ENCODE measurements at places on chromosomes 3 and 15. TPM values are rescaled to one million over a fixed set of nuclear protein-coding genes. Genes with fewer than 3 reads are reported as not detected.

GRCh38 chr3:32089476-32089875 lies 16.9 kb upstream of the GPD1L start:
- DNase-seq, result no peak

DNA sequence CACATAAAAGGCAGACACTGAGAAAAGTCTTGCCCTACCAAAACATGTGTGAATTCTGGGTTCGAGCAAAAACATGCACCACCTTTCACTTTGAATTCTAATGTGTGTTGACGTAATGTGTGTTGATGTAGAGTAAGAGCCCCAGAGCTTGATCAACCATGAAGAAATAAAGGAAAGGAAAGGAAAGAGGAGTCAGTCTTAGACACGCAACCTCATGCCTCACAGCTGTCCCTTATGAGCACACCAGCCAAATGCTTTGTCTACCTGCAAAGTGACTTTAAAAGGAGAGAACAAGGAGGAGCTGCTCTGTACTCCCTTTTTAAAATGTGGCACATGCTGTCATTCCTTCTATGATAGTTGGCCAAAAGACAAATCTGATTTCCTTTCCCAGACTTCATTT lies 80.8 kb downstream of the RFTN1 start:
- DNase-seq, result no peak

- no peak for DNase-seq
These were observed 50.9 kb upstream of the CHRNB4 start for GRCh38 chr15:78691851-78692421.

DNA sequence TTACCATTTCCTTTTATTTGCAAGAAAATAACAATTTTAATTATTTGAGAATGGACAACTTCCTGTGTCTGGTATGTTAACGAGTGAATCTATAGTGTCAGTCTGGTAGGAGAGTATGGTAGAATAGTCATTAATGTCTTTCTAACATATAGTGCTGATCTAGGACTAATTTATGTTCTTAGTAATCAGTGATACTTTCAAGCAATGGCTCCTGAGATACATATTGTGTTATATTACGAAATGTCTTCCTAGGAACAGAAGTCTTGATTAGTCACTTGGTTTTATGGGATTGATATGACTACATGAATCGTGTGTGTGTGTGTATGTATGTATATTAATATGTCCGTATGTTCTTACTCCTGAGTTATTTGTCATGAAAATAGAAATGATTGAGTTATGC lies 66.6 kb upstream of the PAQR5 start:
- no peak for DNase-seq

DNA sequence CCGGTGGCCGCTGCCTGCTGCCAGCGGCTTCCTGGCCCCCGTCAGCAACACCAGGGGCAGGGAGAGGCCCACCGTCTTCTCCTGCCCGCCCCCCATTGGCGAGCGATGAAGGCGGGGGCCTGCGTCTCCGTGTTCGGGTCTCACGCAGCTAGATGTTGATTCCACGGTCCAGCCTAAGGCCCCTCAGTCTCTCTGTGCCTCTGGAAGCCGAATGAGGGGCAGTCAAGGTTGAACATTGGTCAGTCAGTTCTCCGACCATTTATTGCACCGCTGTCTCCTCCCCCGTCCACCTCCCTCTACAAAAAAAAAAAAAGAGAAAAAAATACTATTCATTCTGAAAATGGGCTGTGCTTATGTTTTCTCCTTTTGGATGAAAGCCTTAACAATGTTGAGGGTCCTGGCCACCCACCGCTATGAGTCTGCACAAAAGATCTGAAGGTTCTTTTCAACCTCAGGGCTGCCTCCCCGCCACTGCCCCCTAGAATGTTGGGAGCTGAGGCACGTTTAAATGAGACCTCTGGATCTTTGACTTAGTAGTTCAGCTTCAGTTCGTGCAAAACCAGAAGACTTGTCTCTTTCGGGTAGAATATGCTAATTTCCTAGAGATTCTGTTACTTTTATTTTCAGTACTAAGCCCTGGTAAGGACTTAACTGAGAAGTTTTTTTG lies 736 bp downstream of the IREB2 start:
- peak; percentile 25 for DNase-seq

- no peak for DNase-seq
These were observed 57.4 kb downstream of the CPA3 start for GRCh38 chr3:148922467-148922866.

DNA sequence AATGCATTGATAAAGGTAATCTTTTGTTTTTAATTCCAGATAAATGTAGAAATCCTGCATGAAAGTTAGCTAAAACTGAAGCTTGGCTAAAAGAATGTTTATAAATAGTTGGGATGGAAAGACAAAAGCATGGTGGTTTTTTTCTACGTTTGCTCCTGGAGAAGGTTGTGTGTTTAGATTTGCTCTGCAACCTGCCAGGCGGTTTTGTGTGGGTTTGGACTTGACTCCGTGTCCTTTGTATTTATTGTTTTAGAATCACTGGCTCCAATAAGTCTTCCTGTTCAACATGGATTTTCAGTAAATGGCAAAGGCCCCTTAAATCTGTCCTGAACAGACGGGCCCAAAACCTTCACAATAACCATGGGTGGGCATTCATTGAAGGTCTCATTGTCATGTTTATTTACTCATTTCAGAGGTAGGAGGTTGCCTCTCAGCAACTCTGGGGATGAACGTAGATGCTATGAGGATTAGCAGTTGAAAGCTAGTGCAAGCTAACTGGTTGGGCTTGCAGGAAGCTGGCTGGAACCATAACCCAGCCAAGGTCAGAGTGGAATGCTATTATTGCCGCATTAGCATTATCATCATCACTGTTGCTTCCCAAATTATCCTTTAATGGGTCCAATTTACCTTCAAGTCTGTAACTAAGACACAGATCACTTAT lies 60.6 kb upstream of the ADAMTS9 start:
- DNase-seq, result no peak

- DNase-seq, result no peak
These were observed 158.8 kb downstream of the SSR3 start for GRCh38 chr3:156395961-156396710.

EAF1 gene
- polyA plus RNA-seq, result 19.7 TPM

CIP2A gene
- 28.5 TPM for polyA plus RNA-seq

FAM174B gene
- polyA plus RNA-seq, result 35.2 TPM

SPTSSB gene
- polyA plus RNA-seq, result 4.7 TPM
